AG09319 (cell line): ENCODE measurements at places on chromosomes 4 and X.

GRCh38 chrX:9062641-9063040 lies 28.7 kb upstream of the FAM9B start:
- DNase-seq: no peak

- no peak for DNase-seq
Measured at GRCh38 chr4:182738283-182739047, 178.7 kb downstream of the DCTD start.

DNA sequence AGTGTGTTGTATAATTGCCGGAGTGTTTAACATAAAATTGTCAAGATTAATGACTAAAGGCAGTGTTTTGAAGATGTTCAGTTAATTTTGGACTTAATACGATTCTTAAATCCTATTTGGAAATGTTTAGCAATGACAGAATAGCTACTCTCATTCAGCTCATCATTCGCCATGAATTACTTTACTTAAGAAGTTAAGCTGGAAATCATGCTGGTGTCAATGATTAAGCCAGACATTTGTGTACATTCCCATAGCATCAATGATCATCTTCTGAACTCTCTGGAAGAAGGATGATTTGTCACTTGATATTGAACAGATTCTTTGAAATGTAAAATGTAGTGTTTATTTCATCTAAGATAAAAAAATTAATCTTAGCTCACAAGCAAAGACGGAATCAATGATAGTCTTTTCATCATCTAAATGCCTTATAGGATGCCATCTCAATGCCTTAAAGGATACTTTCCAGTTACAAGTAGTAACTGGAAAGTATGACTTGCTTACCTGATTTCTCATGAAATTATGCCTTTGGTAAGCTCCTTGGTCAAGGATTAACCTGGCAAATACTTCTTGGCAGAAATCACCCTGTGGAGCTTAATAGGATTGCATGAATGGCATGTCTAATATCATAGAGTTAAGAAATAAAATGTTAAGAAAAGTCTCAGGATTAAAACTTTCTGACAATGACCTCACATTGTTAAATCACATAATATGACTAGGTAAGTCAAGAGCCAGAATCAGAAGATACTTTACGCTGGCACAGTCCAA lies 515.5 kb upstream of the AGA start:
- no peak for DNase-seq

- DNase-seq: no peak
Measured at GRCh38 chr4:59712470-59712869, 1487.7 kb upstream of the ADGRL3 start.

GRCh38 chrX:112786076-112786475 lies 54.6 kb downstream of the AMOT start:
- no peak for DNase-seq

GRCh38 chrX:110022599-110023448 lies 19.9 kb downstream of the TMEM164 start:
- no peak for DNase-seq

DNA sequence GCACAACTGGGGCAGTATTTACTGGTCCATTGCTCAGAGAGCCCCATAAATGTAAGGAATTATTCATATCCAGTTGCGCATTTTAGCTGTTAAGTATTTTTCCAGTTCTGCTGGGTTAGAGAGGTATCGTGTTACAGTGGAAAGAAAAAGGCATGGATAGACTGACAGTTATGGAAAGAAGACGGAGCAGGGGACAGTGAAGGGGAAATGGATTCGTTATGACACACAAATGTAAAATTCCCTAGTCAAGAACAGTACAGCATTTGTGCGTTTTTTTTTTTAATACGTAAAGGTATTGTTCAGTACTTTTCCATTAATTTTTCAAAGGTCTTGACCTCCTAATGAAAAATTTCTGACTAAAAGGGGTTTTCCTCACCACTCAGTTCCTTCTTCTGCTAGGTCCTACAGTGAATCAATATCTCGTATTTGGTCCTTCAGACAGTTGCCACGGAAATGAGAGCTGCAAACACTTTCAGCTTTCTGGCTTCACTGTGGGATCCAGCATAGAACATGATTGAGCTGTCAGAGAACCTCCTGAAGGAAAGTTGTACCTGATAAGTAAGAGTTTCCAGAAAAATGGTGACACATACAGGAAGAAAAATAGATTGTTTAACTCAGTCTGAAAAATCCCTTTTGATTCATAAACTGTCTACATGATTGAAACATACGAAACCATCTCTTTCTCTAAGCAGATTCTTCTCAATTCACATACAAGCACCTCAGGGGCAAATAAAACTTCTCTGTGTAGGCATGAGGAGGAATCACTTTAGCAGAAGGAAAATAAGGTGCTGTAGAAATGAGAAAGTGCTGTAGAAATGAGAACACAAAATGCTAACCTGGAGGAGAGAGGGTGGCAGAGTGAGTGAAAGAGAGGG lies 21.8 kb upstream of the BBS12 start:
- DNase-seq: no peak

GRCh38 chrX:40253771-40254170 lies 156.0 kb upstream of the BCOR start:
- no peak for DNase-seq

GRCh38 chr4:78423790-78424189 lies 127.8 kb upstream of the ANXA3 start:
- no peak for DNase-seq

DNA sequence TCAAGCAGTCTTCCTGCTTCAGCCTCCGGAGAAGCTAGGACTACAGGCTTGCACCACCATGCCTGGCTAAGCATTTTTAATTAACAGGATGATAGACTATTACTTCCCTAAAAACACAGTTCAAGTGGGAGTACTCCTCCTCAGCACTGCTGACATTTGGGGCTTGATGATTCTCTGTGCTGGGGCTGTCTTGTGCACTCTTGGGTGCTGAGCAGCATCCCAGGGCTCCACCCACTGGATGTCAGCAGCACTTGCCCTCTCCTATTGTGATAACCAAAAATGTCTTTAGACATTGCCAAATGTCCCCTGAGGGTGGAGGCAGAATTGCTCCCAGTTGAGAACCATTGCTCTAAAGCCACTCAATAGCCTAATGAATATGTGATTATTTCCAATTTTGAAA lies 60.4 kb downstream of the CLCN4 start:
- no peak for DNase-seq

DNA sequence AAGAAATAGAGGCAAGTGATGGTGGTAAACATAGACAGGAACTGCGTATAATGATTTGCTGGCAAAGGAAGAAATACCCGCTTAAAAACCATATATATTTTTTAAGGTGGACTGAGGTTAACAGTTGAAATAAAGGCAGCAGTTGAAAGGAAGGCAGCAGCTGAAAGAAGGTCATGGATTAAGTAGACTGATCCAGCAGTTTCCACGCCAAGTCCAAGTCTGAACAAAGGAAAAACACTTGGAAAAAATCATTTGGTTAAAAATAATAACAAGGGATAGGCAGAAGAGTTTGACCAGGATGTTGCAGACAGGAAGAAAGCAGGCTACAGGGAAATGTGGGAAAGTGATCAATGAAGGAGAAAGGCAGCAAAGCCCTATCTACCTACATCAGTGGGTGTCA lies 93.6 kb downstream of the AMELX start:
- no peak for DNase-seq

GRCh38 chr4:173883821-173884220 lies 353.8 kb upstream of the HAND2 start:
- DNase-seq: no peak

DNA sequence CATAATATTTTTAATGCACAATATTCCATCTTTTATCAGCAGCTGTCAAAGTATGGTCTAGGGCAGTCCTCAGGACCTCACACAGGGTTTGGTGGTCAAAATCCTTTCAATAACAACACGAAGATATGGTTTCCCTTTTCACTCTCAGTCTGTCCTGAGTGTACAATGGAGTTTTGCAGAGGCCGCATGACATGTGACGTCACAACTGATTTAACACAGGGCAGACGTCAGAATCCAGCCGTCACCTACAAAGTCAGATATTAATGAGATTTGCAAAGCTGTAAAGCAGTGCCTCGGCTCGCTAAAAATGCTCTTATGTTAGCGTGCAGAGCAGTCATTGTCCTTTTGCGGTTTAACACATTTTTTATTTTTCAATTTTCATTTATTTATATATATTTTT lies 12.5 kb downstream of the ABLIM2 start:
- no peak for DNase-seq

DNA sequence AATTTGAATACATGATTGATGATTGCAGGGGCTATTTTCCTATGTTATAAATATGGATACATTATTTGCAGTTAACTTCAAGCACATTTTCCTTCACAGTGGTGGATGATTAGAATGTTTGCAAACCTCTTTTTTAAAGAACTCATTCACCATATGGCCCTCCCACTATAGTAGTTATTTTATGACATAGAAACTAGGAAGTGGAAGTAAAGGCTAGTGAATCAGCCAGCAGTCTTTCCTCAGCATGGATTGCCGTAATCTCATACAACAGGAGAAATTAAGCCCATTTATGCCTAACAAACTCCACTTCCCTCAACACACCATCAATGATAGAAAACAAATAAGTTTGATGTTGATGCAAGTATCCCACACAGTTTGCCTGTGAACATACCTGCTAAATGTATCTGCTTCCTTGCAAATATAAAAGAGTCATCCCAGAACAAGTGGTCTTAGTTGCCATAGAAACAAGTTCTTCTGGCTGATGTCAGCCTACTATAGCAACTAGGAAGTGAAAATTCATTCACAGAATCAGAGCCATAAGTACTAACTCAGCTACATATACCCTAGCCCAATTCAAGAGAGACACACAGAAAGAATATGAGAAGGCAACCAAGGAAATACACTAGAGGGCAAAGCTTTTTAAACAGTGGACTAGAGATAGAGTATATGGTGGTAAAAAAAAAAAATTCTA lies 100.9 kb upstream of the RADX start:
- no peak for DNase-seq

DNA sequence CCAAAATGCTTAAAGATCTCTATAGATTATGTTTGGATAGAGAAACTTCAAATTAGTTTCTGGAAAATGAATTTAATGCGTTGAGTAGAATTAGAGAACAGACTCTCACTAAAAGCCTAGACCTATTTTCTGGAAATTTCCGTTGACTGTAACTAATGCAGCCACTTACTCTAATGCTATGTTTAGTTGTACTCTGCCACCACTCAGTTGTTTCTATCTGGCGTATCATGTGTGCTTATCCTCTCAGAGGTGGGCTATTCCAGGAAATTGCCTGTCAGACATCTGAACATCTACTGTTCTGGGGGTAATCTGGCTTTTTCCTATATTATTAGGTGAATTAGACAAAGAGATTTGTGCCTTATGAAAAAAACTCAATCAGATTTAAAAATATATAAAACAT lies 347.1 kb upstream of the FSTL5 start:
- no peak for DNase-seq

DNA sequence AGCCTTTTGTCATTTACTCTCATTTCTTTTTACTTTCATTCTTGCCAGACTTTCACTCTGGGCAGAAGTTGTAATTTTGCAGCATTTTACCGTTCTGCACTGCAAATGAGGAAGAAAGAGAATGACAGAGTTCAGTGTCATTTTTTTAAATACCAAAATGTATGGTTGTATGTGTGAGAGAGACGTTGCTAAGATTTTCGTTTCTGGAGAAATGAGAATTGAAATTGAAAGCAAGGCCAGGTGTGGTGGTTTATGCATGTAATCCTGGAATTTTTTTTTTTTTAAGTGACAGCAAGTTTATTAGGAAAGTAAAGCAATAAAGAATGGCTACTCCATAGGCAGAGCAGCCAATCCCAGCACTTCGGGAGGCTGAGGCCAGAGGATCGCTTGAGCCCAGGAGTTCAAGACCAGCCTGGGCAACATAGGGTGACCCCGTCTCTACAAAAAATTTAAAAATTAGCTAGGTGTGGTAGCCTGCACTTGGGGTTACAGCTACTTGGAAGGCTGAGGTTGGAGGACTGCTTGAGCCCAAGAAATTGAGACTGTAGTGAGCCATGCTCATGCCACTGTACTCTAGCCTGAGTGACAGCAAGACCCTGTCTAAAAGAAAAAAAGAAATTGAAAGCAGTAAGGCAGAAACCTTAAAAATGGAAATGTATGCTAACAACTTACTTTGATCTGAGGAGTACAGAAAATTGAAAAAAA lies 12.9 kb downstream of the DCK start:
- DNase-seq: no peak

DNA sequence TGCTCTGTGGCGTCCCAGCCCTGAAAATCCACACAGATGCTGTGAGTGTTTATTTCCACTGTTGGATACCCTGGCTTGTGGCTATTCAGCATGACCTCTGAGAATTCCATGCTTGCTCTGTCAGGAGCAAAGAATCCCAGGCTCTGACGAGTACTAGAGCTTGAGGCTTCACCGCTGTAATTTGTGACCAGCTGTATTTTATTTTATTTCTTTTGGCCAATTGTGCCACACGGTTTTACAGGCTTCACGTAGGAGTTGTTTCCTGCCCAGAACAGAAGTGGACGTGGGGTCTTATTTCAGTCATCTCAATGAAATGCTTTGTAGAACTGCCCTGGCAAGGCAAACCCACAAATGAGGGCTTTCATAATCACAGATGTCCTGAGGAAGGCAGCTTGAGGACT lies 69.4 kb upstream of the CLDN34 start:
- DNase-seq: peak; percentile 47

DNA sequence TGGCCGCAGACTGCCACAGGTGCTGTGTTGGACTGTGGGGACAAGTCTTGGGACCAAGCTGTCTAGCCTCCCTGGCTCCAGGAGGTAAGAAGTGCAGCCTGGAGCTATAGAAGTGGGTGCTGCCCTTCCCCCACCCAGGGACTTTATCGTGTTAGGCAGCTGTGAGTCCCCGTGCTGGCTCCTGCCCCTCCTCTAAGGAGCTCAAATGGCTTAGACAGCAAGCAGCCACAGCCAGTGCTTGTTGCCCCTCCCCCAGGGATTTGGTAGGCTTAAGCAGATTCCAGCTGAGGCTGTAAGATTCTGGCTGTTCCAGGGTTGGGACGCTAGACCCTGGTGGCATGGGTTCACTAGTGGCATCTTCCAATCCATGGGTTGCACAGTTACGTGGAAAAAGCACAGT lies 979.4 kb upstream of the PCDH10 start:
- DNase-seq: no peak

DNA sequence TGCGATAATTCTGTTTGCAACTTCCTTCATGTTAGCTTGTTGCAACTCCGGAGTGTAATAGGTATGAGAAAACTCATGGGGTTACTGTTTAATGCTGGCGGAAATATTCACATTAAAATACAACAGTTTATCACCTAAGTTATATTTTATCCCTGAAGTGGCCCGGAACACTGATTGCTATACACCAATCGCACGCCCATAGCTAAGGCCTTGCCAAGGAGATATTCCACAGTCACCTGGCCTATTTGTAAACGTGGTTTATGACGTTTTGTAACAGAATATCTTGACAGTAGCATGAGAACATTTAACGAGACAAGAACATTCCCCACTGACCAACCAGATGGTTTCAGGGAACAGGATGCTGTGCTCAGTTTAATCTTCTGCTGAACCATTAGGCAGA lies 23.2 kb upstream of the FAM90A26 start:
- no peak for DNase-seq

- DNase-seq: no peak
Measured at GRCh38 chr4:37908488-37909331, 17.8 kb downstream of the TBC1D1 start.

DNA sequence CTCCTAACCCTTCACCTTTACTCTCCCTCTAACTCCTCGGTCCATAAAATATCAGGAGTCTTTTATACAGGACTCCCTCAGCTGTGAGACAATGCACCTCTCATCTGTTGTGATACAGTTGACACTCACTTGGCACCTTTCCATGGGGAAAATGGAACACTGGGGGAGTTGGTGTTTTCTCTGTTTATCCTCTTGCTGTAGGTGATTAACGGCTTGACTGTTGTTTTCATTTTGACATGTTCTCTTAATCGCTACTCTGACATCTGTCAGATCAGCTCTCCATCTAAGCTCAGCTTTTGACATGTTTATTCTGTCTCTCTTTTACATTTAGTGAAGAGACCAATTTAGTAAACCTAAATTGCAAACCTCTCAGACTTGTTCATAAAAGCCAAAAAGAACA lies 604.8 kb downstream of the TRAM1L1 start:
- DNase-seq: no peak
